Placental epithelial cell (primary cell): ENCODE measurements at places on chromosomes 6 and 20. TPM values are rescaled to one million over a fixed set of nuclear protein-coding genes. Genes with fewer than 3 reads are reported as not detected.

Gene TINAG
- total RNA-seq: not detected in 2 replicates

Gene CDH26
- total RNA-seq: 0.79 and 1.4 TPM in 2 replicates

Gene EEF1A2
- 1.8 and 11.0 TPM in 2 replicates for total RNA-seq

Gene SGK2
- 0.11 and 2.7 TPM in 2 replicates for total RNA-seq

Gene MLIP
- not detected in 2 replicates for total RNA-seq

Gene FUCA2
- 25.9 and 52.1 TPM in 2 replicates for total RNA-seq

Gene SLC26A8
- not detected in 2 replicates for total RNA-seq

Gene MYT1
- total RNA-seq: under 0.01 TPM in 1 of 2 replicates, not detected in the other

Gene TIAM2
- total RNA-seq: 14.1 and 19.0 TPM in 2 replicates

Gene SAMD10
- total RNA-seq: 0.39 and 0.65 TPM in 2 replicates

Gene HLA-DOB
- total RNA-seq: 1.2 and 3.0 TPM in 2 replicates

Gene ROMO1
- total RNA-seq: 148 and 264 TPM in 2 replicates

Gene PDE7B
- under 0.01 and 0.22 TPM in 2 replicates for total RNA-seq
